ENCODE measurements at places on chromosomes 12 and 14.
A peak's percentile ranks its signal among the peaks of the same experiment; 100 is the strongest.

DNA sequence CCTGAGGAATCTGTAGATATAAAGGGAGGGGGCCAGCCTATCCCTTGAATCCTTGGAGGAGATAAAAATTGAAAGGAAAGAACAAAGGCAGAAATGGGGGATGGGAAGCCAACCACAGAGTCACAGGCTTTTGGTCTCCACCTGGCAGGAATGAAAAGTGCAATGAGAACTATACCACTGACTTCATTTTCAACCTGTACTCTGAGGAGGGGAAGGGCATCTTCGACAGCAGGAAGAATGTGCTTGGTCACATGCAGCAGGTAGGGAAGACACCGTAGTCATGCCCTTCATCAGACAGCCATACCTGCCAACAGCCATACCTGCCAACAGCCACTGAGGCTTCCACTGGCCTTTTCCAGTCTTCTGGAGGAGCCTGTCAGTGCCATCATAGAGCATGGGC, 13.4 kb downstream of the ASB8 start:
- DNase-seq, result no peak

DNA sequence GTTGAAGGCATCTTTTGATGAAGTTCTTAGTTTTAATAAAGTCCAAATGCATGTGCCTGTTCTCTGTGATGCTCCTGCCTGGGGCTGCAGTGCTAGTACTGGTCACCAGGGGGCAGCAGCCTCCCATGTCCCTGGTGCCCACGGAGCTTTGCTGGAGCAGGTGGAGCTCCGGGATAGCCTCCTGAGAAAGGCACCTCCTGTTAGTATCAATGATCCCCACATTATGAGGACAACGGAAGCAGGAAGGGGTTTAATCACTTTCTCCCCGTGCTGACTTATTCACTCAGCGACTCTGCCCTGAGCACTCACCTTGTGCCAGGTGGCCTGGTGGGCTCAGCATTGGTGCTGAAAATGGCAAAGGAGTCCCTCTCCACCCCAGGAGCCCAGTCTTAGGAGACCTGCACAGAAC, 123.0 kb upstream of the PZP start:
- peak; percentile 19 for DNase-seq

GRCh38 chr14:101007004-101007614, 103.6 kb upstream of the RTL1 start:
- no peak for DNase-seq

DNA sequence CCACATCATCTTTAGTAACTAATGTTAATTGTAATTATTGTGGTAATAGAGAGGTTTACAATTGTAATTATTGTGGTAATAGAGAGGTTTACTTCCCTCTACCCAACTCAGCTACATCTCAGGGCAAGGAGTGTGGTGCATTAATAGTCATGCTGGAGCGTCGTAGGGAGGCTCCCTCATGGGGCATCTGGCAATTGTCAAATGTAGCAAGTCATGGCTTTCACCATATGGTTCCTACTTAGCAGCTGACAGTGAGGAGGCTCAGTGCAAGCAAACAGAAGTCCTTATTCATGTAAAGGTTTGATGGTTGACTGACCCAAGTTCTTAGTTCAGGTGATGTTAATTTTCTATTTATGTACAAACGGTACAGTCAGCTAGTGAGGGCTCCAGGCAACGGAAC, 1012.0 kb downstream of the FLRT2 start:
- no peak for DNase-seq

- no peak for DNase-seq
Measured at GRCh38 chr12:70645494-70646317, 8.5 kb upstream of the PTPRB start.

DNA sequence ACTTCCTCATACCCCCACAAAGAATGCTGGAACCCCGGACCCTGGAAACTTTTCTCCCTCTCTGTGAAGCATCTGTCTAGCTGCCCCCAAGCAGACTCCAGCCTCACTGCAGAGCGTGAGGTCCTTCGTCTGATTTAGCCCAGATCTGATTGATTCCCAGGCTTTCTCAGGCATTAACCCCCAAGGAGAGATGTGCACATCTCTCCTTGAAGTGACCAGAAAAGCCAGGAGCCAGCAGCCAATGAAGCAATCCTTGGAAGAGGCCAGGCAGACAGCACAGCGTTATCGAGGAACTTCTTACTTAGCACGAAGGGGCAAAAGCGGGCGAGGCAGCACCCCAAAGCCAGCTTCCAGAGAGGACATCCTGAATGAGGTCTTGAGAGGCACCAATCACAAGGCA, 100.7 kb downstream of the ZFP36L1 start:
- DNase-seq, result no peak

GRCh38 chr14:79543967-79544697, 667.2 kb downstream of the DIO2 start:
- no peak for DNase-seq

GRCh38 chr12:5432011-5432400, at the start of gene NTF3:
TSS of gene NTF3 (plus strand) at chr12:5432108. CDS start at chr12:5432325, 217 bp downstream.
- peak; percentile 27 for DNase-seq

DNA sequence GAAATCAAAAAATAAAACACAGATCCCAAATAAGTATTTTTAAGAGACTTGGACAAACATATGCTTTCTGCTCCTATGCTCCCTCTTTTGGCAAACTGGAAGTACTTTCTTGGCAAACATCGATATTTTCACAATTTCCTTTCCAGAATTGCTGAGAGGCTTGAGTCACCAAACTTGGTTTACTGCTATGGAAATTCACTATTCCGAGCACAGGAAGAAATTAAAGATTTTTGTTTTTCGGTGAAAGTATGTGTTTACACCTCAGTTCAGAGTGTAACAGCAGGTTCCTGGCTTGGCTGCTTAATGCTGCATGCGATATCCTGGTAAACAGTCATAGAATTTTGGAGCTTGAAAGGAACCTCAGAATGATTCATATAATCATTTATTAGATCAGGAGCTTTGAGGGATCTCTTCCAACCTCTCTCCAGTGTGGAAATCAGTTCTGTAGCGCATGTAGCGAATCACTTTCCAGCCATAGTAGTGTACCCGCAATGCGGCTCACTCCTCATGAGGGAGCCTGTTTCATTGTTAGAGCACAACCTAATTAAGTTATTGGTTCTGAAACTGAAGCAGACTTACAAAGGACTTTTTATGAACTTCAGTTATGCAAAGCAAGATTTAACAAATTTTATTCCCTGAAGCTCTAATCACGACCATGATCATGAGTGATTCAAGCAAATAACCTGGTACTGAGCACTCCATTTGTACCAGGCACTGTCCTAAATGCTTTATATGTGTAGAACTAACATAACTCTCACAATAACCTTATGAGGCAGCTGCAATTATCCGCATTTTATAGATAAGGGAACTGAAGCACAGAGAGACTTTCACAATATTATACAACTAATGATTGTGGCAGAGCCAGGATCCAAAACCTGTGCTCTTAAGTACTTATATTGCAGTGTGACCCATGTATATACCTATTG, 56.4 kb upstream of the ATP2A2 start:
- DNase-seq, result no peak

GRCh38 chr12:25208554-25208953, 13.5 kb downstream of the ETFRF1 start:
- DNase-seq, result no peak

DNA sequence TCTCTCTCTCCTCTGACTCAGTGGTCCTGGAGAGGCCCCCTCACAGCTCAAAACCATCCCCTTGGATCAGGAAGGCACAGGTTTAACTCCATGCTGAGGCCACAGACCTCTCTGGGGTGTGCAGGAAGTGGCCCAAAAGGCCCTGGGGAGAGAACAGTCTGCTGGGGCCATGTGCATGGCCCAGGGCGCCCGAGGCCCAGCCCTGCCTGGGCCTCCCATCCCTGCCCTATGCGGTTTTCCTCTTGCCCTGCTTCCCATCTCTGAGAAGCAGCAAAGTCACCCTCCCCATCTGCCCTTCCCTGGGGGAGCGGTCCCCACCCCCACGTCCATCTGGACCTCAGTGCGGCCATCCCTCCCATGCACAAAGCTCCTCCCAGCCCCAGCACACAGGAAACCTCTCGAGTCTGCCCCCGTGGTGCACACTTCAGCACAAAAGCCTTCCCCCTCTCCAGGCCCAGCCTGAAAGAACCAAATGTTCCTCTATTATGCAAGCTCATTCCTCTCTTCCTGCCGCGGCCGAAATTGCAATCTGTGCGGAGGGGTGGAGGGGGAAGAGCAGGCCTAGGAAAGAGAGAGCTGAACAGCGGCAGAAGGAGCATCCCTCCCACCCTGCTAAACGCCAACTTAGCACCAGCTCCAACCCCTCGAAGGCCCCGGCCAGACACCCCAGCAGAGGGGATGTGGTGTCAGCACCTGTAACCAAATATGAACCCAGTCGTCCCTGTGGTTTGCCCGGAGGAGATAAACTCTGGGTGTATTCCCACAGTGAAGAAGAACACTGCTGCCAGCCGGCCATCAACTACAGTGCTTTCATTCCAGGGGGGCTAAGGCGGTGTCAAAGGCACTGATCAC, 108.5 kb downstream of the SCARB1 start:
- DNase-seq, result no peak

DNA sequence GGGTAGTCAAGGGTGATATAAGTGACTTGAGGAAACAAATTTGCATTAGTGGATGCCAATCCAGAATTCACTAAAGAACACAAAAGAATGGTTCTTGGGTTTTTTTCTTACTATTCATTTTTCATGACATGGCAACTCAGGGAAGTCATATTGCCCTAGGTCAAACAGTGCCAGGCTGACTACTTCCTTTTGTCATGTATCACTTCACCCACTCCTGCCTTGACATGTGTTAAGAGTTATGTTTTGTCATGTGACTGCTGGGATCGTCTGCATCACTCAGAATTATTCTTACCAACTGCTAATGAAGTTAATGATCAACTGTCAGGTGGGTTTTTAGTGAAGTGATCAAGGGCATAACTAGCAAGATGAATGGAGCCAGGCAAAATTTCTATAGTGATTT, 74.2 kb downstream of the PRORP start:
- no peak for DNase-seq

GRCh38 chr14:70635971-70636595, 5.6 kb upstream of the TTC9 start:
- no peak for DNase-seq

DNA sequence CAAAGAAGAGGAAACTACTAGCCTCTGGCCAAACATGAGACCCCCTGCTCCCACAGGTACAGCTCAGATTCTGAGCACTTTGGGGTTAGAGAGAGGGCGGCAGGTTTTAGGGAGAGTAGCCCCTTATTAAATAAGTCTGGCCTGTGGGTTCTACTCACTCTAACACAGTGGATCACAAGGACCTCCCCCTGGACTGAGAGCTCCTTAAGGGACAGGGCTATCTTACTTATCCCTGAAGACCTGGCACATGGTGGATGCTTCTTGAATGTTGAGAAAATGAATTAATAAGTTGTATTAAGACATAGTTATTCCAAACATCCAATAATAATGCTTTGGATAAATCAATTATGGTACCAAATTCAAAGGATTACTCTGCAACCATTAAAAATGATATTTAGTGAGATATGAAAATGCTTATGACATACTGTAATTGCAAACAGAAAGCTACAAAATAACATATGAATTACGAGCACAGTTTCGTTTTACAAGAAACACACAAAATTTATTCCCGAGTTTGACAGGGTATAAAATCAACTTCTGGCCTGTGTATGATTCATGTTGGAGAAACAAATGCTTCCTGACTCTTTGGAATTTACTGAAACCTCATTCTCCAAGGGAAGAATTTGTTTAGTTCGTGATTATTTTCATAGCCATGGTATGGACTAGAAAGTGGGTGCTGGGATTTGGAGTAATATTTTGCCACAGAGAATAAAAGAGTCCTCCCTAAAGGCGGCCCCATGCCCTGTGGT, 59.3 kb upstream of the BDKRB2 start:
- no peak for DNase-seq

GRCh38 chr12:24960222-24960855, 11.4 kb upstream of the BCAT1 start:
- no peak for DNase-seq

DNA sequence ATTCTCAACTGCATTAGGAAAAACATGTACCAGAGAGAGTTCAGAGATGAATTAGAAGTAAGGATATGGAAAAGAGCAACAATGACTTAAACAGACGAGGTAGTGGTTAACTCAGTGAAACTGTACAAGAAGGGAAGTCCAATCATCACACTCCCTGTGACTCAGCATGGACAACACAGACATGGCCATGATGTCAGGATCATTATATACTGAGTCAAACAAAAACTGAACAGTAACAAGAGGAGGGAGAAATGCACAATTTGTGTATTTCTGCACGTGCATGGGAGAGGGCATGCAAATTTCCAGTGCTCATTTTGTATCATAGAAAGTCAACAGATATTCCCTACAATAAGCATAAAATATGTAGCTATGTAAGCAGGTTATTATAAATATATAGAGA, 1037.8 kb downstream of the BCL11B start:
- DNase-seq, result no peak

- DNase-seq, result no peak
Measured at GRCh38 chr12:46499901-46500300, 127.3 kb upstream of the SLC38A2 start.

GRCh38 chr14:32087173-32087861, 10.2 kb downstream of the ARHGAP5 start:
- no peak for DNase-seq

- DNase-seq, result no peak
Measured at GRCh38 chr14:67738740-67739504, 37.2 kb downstream of the RDH12 start.

GRCh38 chr12:52879394-52880351, 25.2 kb downstream of the KRT8 start:
- peak; percentile 76 for DNase-seq

- DNase-seq, result no peak
Measured at GRCh38 chr14:29851397-29851796, 76.2 kb downstream of the PRKD1 start.

DNA sequence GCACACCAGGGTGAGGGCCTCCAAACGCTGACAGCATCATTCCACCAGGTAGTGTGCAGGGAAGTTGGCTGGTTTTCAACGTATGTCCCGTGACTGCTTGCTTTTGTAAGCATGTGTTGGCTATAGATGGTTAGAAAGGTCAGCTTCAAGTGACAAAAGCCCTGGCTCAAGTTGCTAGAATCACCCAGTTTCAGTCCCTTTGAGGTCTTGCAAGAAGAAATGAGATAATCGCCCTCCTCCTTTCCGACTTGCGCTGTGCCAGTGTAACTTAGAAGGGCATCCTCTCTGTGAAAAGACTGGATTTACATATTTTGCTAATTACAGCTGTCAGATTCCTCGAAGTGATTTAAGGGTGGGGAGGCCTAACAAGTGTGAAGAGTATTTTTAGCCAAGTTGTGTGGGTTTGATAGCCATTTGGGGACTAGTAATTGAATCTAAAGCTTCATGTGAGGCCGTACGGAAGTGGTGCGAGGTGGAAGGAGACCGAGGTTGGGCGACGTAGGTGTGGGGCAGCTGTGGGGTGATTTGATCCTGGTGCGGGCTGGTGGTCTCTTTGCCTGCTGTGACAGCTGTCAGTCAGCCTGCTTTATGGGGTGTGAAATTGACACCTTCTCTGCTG, 94.7 kb downstream of the CHST11 start:
- no peak for DNase-seq

- DNase-seq, result no peak
Measured at GRCh38 chr14:57302883-57303282, 34.1 kb downstream of the AP5M1 start.
